Mesothelial cell of epicardium (in vitro differentiated cells): ENCODE measurements at places on chromosomes 2 and 18.

GRCh38 chr2:50126845-50127244, 905.1 kb downstream of the NRXN1 start:
- DNase-seq = peak; percentile 38

- DNase-seq = no peak
These were observed 162.2 kb downstream of the PRPF40A start for GRCh38 chr2:152555048-152555447.

DNA sequence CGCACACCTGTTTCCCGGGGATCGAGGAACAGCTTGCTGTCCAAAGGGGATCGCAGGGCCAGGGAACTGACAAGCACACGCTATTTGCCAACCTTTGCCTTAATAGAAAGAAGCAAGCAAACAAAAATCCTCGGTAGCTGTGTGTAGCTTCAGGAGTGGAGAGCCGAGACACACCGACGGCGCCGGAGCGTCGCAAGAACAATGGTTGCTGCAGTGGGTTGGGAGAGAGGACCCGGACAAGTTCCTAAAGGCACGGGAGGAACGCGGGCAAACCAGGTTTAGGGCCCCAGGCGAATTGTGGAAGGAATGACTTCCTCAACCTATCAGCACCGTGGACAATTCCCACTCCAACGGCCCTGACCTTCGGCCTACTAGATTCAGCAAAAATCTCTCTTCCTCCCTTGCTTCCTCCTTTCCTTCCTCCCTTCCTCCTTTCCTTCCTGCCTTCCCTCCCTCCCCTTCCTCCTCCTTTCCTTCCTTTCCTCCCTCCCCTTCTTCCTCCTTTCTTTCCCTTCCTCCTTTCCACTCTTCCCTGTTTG, 4.9 kb upstream of the NEUROD1 start:
- no peak for DNase-seq

- DNase-seq = no peak
These were observed 23.2 kb downstream of the COBLL1 start for GRCh38 chr2:164818149-164819136.

GRCh38 chr2:101341421-101341820, 32.9 kb upstream of the RNF149 start:
- DNase-seq = no peak

GRCh38 chr2:170503971-170504809, 210.9 kb upstream of the SP5 start:
- DNase-seq = no peak
